GM23248 (cell line): ENCODE measurements at places on chromosomes 13 and 19.

DNA sequence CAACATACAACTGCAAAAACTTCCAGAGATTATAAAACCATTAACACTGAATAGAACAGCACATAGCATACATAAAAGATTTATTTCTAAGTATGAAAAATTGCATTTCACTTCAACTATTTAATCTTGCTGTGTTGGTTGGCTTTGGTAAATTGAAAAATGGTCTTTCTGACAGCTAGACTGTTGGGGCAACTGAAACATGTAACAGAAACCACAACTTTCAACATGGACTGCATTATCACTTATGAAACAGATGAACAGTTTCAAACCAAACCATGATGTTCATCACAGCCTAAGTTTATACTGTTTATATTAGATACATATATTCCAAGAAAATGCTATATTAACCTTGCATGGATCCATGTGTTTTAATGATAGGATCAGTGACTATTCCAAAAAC is 324.1 kb upstream of the PCDH9 start:
- DNase-seq, result no peak

- DNase-seq, result no peak
These were observed 347.6 kb downstream of the KLF5 start for GRCh38 chr13:73406454-73406853.

DNA sequence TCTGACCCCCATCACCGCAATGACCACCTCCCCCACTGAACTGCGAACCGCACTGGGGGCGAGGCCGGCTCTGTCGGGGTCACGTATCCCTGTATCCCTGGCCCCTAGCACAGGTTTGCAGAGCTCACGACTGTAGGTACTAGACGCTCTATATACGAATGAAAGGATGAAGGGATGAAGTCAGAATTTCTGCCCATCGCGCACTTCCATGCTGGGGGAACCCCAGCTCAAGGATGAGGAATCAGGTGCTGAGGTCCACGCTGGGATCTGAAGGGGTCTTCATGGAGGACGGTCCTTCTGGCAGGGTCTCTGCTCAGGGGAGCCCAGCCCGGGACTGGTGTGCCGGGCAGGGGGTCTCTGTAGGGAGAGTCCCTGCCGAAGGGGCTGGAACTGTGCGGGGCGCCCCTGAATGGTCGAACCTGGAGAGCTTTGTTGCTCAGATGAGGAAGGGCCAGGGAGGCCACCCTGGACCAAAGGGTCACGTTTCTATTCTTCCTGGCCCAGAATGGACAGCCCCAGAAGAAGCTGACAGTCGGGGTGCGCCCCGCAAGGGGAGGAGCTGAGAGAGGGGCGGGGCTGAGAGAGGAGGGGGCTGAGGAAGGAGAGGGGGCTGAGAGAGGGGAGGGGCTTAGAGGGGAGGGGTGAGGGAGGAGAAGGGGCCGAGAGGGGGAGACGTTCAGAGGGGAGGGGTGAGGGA is 37.9 kb upstream of the SEMA6B start:
- DNase-seq, result no peak

GRCh38 chr13:105436943-105437342 is 1098.5 kb downstream of the EFNB2 start:
- no peak for DNase-seq

DNA sequence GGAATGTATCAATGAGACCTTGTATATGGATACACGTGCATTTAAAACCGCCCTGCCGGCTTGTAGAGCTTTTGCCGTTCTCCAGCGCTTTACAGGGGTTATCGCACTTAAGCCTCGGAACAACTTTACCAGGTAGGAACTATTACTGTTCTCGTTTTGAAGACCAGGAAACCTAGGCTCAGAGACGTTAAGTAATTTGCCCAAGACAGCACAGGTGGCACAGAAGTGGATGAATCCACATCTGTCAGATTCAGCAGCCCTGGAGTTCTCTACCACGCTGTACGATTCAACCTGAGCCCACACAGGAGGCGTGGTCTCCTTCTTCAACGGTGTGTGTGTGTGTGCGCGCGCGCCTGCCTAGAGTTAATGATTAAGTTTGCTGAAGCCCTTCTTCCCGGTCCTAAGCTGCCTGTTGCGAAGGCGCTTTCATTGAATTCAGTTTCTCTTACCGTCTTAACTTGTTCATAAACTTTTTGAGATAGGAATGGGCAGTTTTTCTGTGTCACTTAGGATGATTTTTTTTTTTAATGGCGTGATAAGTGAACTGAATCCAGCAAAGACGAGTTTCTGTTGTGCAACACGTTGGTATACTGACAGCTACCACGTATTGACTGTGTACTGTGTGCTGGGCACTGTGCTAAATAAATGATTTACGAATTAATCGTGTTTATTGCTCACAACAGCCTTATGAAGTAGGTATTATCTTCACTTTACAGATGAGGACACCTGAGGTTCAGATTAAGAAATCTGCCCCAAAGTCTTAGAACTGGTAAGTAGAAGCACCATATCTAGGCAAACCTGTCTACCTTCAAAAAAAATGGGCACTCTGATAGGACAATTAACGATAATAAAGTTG is 67.4 kb downstream of the KCNRG start:
- peak; percentile 88 for DNase-seq

- DNase-seq, result no peak
These were observed 1290.4 kb upstream of the PCDH20 start for GRCh38 chr13:62706048-62706447.

DNA sequence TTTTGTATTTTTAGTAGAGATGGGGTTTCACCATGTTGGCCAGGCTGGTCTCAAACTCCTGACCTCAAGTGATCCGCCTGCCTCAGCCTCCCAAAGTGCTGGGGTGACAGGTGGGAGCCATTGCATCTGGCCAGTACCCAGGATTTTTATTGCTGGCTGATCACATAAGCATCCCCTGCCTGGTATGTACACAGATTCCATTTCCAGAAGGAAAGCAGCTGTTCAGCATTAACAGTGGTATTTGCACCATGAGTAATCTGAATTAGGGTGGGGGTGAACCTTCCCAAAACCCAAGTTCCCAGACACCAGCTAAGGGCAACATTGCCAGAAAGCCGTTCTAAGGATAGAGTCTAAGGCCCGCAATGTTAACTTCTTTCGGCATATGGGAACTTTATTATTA is 7.3 kb downstream of the ZNF555 start:
- no peak for DNase-seq

DNA sequence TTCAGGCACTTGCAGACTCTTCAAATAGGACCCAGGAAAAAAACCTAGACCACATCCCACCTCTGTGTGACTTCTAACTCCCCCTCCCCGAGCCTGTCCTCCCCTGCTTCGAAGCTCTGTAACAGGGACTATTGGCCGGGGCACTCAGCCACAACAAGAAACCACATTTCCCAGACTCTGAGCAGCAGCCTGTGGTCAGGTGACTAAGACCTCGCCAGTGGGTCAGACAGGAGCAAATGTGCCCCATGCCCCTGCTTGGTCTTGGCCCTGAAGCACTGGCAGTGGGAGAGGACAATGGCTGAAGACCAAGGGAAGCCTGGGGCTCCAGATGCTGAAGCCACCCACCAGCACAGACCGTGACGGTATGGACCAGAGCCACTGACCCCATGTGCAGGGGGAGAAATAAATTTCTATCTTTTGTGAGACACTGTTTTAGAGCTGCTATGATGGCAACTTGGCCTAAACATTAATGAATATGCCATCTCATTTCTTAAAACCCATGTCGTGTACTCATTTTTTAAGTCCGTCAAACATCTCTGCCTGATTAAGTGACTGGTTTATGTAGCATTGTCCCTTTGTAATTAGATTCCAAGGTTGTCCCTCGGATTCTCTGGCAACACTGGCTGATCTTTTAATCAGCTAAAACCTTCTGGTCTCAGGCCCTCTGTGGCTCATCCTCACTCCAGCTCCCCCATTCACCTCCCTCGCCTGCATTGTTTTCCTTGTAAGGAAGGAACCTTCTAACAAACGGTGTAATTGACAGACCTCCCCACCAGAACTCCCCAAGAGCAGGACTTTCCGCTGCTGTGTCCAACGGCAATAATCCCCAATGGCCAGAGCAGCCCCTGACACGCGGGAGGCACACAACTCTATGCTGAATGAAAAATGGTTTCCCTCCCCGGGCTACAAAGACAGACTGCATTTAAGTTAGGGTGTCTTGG is 98.4 kb downstream of the STK24 start:
- peak; percentile 33 for DNase-seq

GRCh38 chr13:72109863-72110262 is 242.9 kb upstream of the DACH1 start:
- no peak for DNase-seq

- DNase-seq, result no peak
These were observed 222.4 kb downstream of the SPRY2 start for GRCh38 chr13:80118506-80118905.

GRCh38 chr13:89455225-89455624 is 1784.1 kb downstream of the SLITRK5 start:
- DNase-seq, result no peak

- peak; percentile 21 for DNase-seq
These were observed 350.1 kb downstream of the LIG4 start for GRCh38 chr13:107865318-107865575.

DNA sequence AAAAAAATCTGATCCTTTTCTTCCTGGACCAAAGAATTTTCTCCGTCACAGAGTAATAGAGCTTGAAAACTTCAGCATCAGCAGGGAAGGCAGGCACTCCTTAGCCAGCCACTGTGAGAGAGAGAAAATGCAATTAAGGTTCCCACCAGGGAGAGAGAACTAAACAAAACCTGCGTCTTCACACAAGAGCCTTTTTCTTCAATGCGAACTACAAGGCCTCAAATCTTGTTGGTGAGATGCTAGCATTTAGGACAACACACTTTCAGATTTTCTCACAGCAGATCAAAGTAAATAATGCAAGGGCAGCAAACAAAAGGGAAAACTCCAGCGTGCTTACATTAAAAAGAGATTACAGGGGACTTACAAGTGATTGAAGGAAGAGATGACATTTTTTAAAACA is 80.1 kb downstream of the DACH1 start:
- DNase-seq, result no peak

- DNase-seq, result peak; percentile 15
These were observed 112.3 kb downstream of the GPC6 start for GRCh38 chr13:93338906-93339305.

- no peak for DNase-seq
These were observed 46.8 kb downstream of the EPS15L1 start for GRCh38 chr19:16425019-16425418.

DNA sequence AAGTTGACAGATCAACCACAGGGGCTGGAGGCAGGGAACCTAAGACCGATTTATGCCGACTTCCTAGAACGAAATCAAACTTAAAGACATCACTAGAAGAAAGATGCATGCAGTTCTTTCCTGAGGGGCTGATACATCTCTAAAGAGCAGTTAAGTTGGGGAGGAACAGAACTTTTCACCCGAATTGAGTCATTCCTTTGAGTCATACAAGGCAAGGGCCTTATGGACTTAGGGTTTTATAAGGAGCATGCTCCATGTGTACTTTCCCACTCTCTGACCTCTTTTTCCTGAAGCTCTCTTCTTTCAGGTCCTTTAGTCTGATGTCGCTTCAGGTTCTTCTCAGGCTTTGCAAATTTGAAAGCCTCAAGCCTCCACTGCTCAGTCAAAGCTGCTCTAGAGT is 7.9 kb upstream of the FBXL3 start:
- DNase-seq, result peak; percentile 76

GRCh38 chr13:84951128-84951527 is 848.1 kb downstream of the SLITRK6 start:
- DNase-seq, result no peak

- no peak for DNase-seq
These were observed 118.0 kb downstream of the KDM4B start for GRCh38 chr19:5086725-5087439.

GRCh38 chr13:42699912-42700311 is 81.5 kb upstream of the FAM216B start:
- no peak for DNase-seq

GRCh38 chr13:40345149-40345514 is 321.3 kb downstream of the FOXO1 start:
- no peak for DNase-seq

GRCh38 chr19:56839652-56840450 is 675 bp downstream of the PEG3 start:
- DNase-seq, result no peak

DNA sequence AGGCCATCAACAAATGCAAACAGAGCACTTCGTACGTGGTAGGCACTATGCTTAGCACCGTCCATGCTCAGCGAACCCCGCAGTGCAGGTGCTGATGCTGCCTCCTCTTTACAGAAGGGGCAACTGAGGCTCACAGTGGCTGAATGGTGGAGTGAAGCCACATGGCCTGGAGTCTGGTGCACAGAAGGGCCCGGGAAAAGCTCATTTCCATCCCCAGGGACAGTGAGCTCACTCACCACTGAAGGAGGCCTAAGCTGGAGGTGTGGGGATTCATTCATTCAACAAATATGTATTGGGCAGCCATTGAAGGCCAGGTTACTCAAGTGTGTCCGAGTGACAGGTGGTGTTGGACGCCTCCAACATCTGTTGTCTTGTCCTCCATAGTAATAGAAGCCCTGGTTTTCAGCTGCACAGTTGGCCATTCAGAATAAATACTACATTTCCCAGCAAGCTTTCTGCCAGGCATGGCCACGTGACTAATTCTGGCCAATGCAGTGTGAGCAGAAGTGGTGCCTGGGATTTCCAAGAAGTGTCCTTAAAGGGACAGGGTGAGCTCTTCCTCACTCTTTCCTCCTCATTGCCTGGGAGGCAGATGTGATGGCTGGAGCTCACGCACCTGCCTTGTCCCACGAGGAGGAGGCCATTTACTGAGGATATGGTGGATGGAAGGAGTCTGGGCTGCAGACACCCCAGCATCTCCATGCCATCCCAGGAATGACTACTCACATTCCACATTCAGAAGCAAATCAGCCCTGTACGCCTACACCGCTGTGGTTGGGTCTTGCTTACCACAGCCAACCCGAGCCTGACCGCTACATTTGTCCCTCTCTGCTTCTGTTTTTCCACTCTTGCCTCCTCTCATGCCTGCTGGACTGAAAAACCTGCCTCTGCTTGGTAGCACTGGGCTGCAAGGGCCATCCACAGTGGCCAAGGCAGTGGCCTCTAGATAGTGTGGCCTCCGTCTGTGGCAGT is 2.3 kb upstream of the ZNRF4 start:
- DNase-seq, result peak; percentile 41

DNA sequence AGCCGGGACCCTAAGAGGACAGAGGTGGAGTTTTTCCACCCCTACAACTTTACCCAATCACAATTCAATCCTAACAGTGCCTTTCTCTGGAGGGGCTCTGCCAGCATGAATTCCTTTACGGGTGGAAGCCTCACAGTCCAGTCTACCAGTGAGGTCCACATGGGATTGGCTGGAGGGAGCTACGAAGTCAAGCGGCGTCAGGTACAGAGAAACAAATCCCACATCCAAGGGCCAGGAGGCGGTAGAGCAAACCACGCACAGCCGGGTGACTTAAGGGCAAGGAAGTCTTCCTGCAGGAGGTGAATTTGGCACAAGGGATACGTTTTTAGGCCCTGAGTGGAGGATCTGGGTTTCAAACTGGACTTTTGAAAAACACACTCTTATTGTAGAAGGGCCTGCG is 199.6 kb downstream of the UQCRFS1 start:
- DNase-seq, result no peak

GRCh38 chr19:45187421-45188100 is 9.0 kb downstream of the BLOC1S3 start:
- peak; percentile 29 for DNase-seq
